ENCODE measurements at places on chromosomes 5 and 9.

GRCh38 chr5:20370061-20370460 is 382.1 kb upstream of the CDH18 start:
- H3K27ac ChIP-seq = no peak overlapping the region
- no peak for DNase-seq
- H3K27me3 ChIP-seq = no peaks in the 10 kb centered on the region
- no peak overlapping the region for H3K4me3 ChIP-seq
- H3K36me3 ChIP-seq = no peaks in the 10 kb centered on the region

DNA sequence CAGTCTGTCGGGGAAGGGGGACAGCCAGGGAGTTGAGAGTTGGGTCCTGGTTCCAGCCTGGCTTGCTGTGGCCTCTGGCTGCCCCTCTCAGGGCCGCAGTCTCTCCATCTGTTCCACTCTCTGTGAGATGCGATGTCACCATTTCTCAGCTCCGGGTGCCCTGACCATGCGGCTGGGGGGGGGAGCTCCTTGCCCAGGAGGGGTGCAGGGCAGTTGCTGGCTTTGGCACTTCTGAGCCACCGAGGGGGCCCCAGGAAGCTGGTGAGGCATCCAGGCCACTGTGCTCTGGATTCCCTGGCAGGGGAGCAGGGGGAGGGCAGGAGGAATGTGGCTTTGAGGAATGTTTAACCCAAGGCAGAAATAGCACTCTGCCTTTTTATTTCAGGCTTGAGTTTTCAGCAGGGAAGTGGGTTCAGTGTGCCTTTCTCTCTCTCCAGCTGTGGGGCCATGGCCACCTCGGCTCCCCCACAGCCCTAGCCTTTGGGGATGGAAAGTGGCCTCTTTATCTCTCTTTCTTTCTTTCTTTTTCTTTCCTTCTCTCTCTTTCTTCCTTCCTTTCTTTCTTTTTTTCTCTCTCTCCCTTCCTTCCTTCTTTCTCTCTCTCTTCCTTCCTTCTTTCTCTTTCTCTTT is 11.0 kb downstream of the NCS1 start:
- H3K4me1 ChIP-seq = peaks cover 40% of the 10 kb centered on the region
- no peaks in the 10 kb centered on the region for H3K36me3 ChIP-seq
- no peak for DNase-seq
- peak overlapping the region; percentile 34 for H3K4me3 ChIP-seq

DNA sequence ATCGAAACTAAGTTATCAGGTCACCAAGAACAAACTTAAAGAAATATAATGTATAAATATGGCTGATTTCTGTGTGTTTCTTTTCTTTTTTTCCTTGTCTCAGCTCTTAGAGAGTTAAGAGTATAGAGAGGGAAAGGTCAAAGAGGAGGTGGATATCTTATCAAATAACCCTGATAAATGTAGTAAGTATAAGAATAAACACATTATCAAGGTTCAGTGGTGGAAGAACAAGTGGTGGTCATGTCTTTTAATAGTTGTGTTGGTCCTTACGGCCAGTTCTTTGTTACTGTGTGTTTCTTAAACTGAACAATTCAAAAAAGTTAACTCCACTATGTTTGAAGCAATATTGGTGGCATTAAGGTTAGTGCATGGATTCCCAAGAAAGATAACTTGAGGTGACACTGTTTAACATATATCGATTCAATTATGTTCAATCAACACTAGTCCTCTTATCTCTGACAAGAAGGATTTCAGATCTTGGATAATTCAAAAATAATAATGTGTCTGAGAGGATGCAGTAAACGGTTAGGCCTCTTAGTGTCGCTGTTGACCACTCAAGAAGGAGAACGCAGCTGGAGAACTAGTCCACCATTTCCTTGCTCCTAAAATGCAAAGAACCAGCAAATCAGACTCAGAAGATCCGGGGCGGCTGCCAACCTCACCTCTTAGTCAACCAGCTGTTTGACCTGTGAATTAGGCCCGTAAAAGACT is at the start of gene PCDHGA3:
PCDHGA3 (plus strand) TSS at position 588 of the 711 bp plus-strand sequence. CDS start 205 bp downstream, outside the sequence.
- DNase-seq = no peak
- H3K4me1 ChIP-seq = no peaks in the 10 kb centered on the region
- H3K36me3 ChIP-seq = peaks cover 13% of the 10 kb centered on the region
- no peak within 1 kb of the TSS for H3K27ac ChIP-seq
- H3K4me3 ChIP-seq = no peak within 1 kb of the TSS
- H3K27me3 ChIP-seq = no peaks in the 10 kb centered on the region

- no peak overlapping the region for H3K4me3 ChIP-seq
- H3K27ac ChIP-seq = no peak overlapping the region
- no peaks in the 10 kb centered on the region for H3K27me3 ChIP-seq
- DNase-seq = no peak
- peaks cover 11% of the 10 kb centered on the region for H3K4me1 ChIP-seq
- H3K36me3 ChIP-seq = no peaks in the 10 kb centered on the region
Measured at GRCh38 chr9:33868440-33868973, 51.5 kb downstream of the UBE2R2 start.

DNA sequence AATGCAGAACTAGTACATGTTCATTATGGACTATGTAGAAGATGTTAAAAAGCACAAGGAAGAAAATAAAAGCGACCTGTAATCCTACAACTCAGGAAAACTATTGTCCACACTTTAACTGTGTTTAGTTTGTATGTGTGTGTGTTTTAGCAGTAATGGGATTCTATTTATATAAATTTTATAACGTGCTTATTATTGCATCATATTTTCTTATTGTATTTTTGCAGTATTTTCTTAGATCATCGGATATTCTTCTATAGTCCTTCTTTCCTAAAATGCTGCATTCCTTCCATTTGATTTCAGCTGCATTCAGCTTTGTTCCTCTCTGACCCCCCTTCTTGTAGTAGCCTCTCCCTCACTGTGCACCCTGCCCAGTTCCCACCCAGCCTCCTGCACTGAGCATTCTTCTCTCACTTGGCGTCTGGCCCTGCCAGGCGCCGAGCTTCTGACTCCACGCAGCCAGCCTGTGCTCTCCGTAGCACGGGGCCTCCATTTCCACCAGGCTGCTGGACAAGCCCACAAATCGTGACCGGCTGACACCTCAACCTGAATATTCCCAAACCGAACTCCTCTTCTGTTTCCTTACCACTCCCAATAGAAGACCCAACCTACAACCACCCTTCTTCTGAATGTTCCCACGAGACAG is 39.9 kb downstream of the MVB12B start:
- no peak overlapping the region for H3K4me3 ChIP-seq
- peaks cover 20% of the 10 kb centered on the region for H3K4me1 ChIP-seq
- no peak for DNase-seq
- H3K27me3 ChIP-seq = no peaks in the 10 kb centered on the region
- H3K36me3 ChIP-seq = peaks cover 33% of the 10 kb centered on the region

DNA sequence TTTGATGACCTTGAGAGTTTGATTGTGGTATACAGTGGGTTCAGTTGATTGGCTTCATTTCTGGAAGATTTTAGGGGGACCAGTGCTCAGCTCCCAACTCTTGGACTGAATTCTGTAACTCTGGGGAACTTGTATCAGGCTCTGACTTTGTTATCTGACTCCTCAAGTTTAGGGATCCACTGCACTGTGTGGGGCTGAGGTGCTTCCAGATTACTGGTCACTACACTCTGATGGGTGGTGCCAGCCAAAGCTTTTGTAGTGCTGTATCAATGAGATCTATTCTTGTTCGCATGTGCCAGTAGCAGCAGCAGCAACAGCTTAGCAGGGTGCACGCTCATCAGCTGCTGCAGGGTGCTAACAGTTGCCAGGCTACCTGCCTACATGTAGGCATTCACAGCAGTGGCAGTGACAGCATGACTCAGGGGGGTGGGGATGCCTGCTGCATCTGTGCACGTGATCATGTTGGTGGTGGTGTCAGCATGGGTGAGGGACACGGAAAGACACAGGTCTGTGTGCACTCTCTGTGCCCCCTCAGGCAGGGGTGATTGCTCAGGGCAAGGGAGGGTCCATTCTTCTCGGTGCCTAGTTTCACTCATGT is 438.8 kb upstream of the SEMA6A start:
- no peak for DNase-seq
- peaks cover 8% of the 10 kb centered on the region for H3K36me3 ChIP-seq
- H3K4me1 ChIP-seq = no peaks in the 10 kb centered on the region

DNA sequence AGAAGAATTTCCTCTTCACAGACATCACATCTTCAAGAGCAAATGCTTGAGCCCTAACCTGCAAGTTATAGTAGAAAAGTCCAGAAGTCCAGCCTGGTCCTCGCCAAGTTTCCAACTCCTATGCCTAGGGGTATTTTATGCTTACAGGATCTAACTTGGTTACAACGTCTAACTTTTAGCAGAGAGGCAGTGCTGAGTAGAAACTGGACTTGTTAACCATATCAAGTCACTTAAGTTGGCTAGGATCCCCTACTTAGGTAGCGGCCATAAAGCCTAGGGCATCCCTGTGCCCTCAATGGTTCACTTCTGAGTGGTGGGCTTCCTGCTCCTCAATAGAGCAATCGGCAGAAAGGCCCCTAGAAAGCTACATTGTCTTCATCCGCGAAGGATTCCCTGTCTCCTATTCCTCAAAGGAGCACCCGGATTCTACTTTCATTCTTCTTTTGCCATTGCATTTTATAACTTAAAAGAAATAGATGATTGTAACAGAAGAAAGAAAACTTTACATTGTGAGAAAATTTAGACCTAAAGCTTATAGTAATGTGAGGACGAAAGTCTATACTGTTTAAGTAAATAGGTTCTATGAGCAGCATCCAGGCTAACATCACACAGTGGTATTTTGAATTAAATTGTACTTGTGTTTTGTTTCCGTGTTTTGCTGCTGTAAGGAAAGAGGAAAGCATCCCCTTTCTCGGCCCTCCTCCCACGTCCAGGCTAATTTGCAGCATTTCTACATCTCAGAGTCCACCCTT is 1.3 kb upstream of the MTAP start:
- H3K36me3 ChIP-seq = peaks cover 7% of the 10 kb centered on the region
- no peak for DNase-seq
- peaks cover 48% of the 10 kb centered on the region for H3K27me3 ChIP-seq
- H3K27ac ChIP-seq = no peak overlapping the region

DNA sequence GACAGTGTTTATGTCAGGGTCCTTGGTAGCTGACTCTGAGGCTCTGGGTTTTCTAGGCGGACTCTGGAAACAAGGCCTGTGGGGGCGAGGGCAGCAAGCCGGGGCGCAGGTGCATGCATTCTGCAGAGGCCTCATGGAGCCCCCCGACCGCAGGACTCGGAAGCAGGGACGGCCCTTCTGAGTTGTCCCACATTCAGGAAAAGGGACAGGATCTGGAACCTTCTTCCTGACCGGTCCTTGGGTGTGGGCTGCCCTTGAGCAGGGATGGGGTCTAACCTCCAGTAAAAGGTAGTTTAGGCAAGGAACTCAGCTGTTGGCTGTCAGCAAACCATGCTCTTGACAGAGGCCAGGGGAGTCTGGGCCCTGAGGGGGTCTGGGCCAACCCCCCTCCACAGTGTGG is 7.4 kb upstream of the COL5A1 start:
- H3K36me3 ChIP-seq = no peaks in the 10 kb centered on the region
- DNase-seq = no peak
- no peak overlapping the region for H3K4me3 ChIP-seq
- H3K27ac ChIP-seq = no peak overlapping the region
- H3K4me1 ChIP-seq = peaks cover 8% of the 10 kb centered on the region

- H3K4me3 ChIP-seq = no peak overlapping the region
- H3K36me3 ChIP-seq = no peaks in the 10 kb centered on the region
- no peak for DNase-seq
- H3K27me3 ChIP-seq = no peaks in the 10 kb centered on the region
Measured at GRCh38 chr9:34571481-34571810, 18.1 kb downstream of the CNTFR start.

DNA sequence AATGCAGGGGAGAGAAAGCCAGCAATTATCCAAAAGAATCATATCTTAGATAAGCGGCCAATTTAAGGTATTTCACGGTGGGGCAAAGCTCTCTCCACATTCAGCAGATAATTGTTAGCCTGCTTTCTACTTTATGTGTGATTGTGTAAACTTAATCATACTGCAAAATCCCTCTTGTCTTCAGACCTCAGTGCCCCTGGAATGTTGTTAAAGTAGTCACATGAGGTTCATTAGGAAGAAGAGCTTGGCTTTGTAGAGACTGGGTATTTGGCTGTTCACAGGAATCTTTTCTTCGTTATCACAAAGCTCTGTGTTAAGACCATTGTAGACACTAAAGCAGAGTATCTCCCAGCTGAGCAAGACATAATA is 127.0 kb downstream of the RFK start:
- no peak for DNase-seq
- H3K36me3 ChIP-seq = peaks cover 4% of the 10 kb centered on the region
- no peaks in the 10 kb centered on the region for H3K27me3 ChIP-seq
- no peak overlapping the region for H3K27ac ChIP-seq
- H3K4me1 ChIP-seq = peaks cover 27% of the 10 kb centered on the region
- H3K4me3 ChIP-seq = no peak overlapping the region
